Thymus (tissue), 14 donors: ENCODE measurements at places on chromosomes 16 and 17. TPM values are rescaled to one million over a fixed set of nuclear protein-coding genes. Genes with fewer than 3 reads are reported as not detected.

DNA sequence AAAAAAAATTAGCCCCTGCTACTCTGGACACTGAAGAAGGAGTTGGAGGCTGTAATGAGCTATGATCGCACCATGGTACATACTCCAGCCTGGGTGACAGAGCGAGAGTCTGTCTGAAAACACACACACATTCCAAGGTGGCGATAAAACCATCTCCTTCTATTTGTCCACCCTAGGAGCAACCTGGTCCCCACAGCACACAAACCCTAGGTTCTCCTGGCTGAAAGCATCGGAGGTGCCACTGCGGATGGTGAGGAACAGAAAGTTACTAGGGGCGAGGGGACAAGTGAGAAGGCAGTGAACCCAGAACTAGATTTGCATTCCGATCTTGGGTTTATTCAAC, 1.4 kb upstream of the ECI1 start:
- DNase-seq: no peak
- no peaks in the 10 kb centered on the region for H3K27me3 ChIP-seq
- peak overlapping the region; percentile 3 for H3K27ac ChIP-seq
- peaks cover 20% of the 10 kb centered on the region for H3K4me1 ChIP-seq

DNA sequence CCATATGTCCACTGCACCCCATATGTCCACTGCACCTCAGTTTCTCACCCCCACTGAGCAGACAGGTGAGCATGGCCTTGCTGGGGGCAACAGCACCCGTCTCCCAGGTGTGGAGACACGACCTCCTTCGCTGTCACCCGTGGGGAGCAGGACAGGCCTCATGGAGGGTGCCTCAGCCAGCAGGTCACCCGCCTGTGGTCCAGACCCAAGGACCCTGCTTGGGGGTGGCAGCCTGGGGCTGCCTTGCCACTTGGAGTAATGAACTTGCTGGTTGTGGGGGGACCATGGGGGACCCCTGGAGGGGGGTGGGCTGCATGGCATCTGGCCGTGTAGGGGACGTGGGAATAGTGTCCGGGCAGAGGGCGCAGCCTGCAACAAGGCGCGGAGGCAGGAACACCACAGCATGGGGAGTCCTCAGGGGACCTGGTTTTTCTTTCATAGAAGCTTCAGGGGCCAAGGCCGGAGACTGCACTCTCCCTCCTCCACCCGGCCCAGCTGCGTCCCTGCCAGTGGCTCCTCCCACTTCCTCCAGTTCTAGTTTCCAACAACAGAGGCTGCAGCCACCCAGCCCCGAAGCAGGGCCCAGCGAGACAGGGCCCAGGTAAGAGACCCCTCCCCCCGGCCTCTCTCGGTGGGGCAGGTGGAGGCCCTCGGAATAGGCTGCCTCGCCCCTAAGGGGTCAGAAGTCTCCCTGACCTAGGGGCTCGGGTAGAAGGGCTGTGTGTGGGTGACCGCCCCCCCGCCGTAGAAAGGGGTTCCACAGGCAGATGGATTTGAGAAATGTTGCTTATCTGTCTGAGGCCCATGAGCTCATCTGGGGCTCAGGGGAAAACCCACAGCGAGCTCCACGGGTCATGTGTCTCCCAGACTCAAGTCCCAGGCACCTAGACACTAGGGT, at the start of gene NHLRC4:
Gene NHLRC4 (plus strand): TSS at position 531 of the 898 bp plus-strand sequence. CDS start 1,043 bp downstream, outside the sequence.
- peaks cover 18% of the 10 kb centered on the region for H3K4me1 ChIP-seq
- H3K4me3 ChIP-seq: peak within 1 kb of the TSS; percentile 49
- no peaks in the 10 kb centered on the region for H3K36me3 ChIP-seq
- peaks cover 11% of the 10 kb centered on the region for H3K27me3 ChIP-seq
- peak within 1 kb of the TSS; percentile 80 for H3K27ac ChIP-seq
- peak; percentile 57 for DNase-seq

DNA sequence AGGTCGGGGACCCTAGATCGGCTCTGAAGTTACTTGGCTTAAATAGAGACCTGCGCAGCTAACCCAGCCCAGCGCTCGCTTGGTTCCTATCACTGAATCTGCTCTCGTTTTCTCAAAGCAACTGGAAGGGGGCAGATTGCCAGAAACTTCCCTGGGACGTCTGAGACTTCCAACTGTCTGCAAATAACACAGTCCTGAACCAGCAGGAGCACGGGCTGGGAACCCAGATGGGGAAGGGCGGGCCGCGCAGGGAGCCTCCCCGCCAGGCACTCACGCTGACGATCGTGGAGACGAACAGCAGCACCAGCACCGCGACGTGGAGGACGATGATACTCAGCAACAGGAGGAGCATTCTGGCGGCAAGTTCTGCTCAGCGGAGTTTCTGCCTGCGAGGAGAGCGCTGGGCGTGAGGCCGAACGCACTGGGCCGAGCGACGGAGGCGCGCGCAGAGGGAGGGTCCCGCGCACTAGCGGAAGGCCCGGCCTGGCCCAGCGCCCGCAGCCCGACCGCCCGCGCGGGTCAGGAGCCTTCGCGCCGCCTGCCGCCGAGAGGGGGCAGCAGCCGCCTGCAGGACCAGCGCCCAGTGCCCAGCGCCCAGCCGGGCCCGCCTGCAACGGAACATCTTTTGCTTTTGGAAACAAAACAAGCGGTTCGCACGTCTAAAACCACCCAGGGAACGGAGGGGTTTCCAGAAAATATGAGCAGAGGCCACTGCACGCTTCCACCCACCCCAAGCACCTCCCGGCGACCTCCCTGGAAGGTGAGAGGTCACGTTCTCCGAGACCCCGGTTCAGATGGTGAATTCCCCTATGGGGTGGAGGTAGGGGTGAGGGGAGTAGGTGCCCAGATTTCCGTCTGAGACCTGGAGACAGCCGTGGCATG, 4.5 kb downstream of the PMP22 start:
- H3K4me1 ChIP-seq: peaks cover 8% of the 10 kb centered on the region
- peak overlapping the region; percentile 38 for H3K4me3 ChIP-seq
- H3K27me3 ChIP-seq: peaks cover 76% of the 10 kb centered on the region
- peak; percentile 40 for DNase-seq
- no peaks in the 10 kb centered on the region for H3K36me3 ChIP-seq

- no peaks in the 10 kb centered on the region for H3K27me3 ChIP-seq
- no peak for DNase-seq
- no peak overlapping the region for H3K27ac ChIP-seq
- no peaks in the 10 kb centered on the region for H3K4me1 ChIP-seq
- H3K4me3 ChIP-seq: no peak overlapping the region
Measured at GRCh38 chr17:47239967-47240651, 13.5 kb upstream of the ITGB3 start.

DNA sequence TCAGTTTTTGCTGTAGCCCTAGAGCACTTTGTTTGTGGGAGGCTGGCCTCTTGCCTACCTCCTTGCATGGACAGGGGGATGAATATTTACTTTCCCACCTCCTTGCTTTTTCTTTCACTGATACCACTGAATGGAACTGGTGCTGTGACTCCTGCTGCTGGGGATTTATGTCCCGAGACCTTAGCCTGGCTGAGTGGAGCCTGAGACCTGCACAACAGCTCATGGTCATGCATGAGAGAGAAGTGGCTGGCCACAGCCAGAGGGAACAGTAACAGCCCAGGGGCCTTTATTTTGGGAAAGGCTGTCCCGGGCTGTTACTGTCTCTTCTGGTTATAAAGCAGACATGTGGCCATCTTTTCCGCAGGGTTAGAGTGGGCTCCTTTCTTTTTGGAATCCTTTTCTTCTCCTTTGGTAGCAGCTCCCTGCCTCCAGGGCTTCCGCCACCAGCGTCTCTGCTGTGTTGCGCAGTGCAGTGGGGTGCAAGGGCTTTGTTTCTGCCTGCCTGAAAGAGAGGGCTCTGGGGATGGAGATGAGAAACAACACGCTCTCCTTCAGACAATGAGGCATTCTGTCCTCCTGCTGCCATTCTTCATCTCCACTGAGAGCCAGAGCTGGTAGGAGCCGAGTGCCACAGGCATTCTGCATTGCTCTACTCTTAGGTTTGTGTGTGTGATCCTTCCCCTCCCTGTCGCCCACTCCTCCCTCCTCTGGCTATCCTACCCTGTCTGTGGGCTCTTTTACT, 14.5 kb downstream of the SNX11 start:
- DNase-seq: no peak
- H3K27ac ChIP-seq: no peak overlapping the region
- H3K4me3 ChIP-seq: no peak overlapping the region
- H3K4me1 ChIP-seq: no peaks in the 10 kb centered on the region

DNA sequence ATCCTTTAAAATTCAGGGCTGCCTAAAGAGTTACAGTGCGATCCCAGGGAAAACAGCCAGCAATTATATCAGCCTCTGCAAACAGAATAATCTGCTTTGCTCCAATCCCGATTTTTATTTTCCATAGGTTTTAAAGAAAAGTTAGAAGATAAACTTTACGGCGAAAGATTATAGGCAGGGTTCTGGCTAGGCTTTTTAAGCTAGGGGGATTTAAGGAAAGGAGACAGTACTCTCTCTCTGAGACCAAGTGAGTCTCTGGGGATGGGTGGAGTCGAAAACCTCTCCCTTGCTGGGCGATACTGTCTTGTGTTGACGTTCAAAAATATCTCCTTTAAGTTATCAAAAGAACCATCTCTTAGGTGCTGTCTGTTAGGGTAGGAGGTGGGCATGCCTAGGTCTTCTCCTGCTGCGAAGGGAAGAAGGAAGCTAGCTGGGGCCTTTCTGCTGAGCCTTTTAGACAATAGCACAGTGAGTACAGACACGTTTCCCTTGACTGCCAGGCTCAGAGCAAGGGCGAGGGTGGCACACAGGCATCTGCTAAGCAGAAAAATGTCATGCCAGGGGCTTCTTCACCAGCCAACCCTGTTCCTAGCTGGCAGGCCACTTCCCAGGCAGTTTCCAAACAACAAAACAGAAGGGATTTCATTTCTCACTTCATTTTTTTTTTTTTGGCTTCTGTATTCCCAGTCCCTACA, 167.9 kb upstream of the MAF start:
- no peak for DNase-seq
- H3K27ac ChIP-seq: peak overlapping the region; percentile 83
- no peaks in the 10 kb centered on the region for H3K27me3 ChIP-seq
- H3K4me1 ChIP-seq: peaks cover 20% of the 10 kb centered on the region
- no peak overlapping the region for H3K4me3 ChIP-seq

GRCh38 chr17:18995220-18995619, 9.3 kb downstream of the FAM83G start:
- no peak overlapping the region for H3K4me3 ChIP-seq
- peaks cover 25% of the 10 kb centered on the region for H3K4me1 ChIP-seq
- H3K36me3 ChIP-seq: peaks cover 3% of the 10 kb centered on the region
- no peak overlapping the region for H3K27ac ChIP-seq

DNA sequence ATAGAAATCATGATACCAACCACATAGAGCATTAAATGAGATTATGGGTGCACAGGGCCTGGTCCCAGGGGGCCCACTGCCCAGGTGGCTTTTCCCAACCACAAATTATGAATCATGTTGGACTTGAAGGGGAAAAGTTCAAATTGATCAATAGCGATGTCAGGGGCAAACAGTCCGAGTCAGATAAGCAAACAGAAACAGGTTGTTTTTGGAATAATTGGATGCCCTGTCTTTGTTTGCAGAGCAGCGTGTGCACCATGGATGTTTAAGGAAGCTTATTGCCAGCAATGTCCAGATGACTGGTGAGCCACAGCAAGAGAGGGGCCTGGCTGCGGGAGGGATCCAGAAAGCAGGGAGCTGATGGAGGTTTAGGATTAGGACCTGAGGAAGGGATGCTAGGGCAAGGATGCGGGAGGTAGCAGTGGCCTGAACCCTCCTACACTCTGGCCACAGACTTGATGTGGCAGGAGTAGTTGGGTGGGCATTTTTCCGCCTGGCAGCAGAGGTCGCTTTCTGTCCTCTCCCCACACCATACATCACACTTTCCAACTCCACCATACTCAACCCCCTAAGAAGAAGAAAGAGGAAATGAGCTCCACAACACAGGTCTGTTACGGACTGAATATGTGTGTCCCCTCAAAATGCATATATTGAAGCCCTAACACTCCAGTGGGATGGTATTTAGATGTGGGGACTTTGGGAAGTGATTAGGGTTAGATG, 266.4 kb upstream of the RPL38 start:
- H3K4me1 ChIP-seq: no peaks in the 10 kb centered on the region
- no peaks in the 10 kb centered on the region for H3K27me3 ChIP-seq
- no peaks in the 10 kb centered on the region for H3K36me3 ChIP-seq
- no peak for DNase-seq
- H3K4me3 ChIP-seq: no peak overlapping the region

The UTS2R gene
- total RNA-seq: 0.33 TPM

The PLK1 gene
- total RNA-seq: 19.9 TPM

The FA2H gene
- 2.0 TPM for total RNA-seq

The C17orf78 gene
- not detected for total RNA-seq

The PROCA1 gene
- total RNA-seq: 1.0 TPM
